ENCODE measurements at places on chromosomes 12 and 14.

GRCh38 chr14:94056579-94057308 is 24.3 kb downstream of the DDX24 start:
- peak; percentile 86 for DNase-seq
- peaks cover 80% of the 10 kb centered on the region for H3K36me3 ChIP-seq
- H3K27ac ChIP-seq: peak overlapping the region; percentile 73
- H3K4me3 ChIP-seq: peak overlapping the region; percentile 45
- peaks cover 53% of the 10 kb centered on the region for H3K4me1 ChIP-seq
- H3K27me3 ChIP-seq: no peaks in the 10 kb centered on the region

DNA sequence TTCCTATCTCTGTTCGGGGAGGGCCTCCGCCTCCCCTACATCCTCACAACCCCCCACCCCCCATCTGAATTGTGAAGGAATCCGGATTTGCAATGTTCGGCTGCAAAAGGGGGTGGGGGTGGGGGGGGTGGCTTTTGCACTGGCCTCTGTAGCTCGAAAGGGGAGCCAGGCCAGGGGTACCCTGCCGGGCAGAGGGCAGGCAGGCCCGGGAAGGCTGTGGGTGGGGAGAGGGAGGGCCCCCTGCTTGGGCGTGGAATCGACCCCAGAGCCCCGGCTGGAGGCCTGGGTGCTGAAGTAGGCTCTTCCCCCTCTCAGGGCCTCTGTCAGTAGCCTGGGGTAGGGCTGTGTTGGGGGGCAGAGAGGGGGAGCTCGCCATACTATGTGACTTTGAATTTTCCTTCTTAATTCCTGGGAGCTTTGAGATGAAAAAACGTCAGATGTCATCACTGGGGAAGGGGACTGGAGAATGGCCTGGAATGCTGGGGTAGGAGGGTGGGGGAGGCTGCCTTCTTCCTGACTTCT is 1.1 kb downstream of the LRP1 start:
- H3K4me1 ChIP-seq: peaks cover 8% of the 10 kb centered on the region
- H3K4me3 ChIP-seq: peak overlapping the region; percentile 68
- DNase-seq: no peak
- H3K27me3 ChIP-seq: peaks cover 53% of the 10 kb centered on the region

GRCh38 chr12:46267825-46268582 is 839 bp downstream of the SLC38A1 start:
- peak; percentile 81 for DNase-seq
- no peaks in the 10 kb centered on the region for H3K27me3 ChIP-seq
- H3K4me3 ChIP-seq: no peak overlapping the region
- H3K36me3 ChIP-seq: peaks cover 13% of the 10 kb centered on the region
- H3K27ac ChIP-seq: no peak overlapping the region
- H3K4me1 ChIP-seq: peaks cover 28% of the 10 kb centered on the region

GRCh38 chr14:106318700-106319099 is 792.3 kb downstream of the TMEM121 start:
- H3K36me3 ChIP-seq: no peaks in the 10 kb centered on the region
- H3K4me1 ChIP-seq: no peaks in the 10 kb centered on the region
- no peak overlapping the region for H3K27ac ChIP-seq
- peak; percentile 87 for DNase-seq
- H3K27me3 ChIP-seq: peaks cover 17% of the 10 kb centered on the region

DNA sequence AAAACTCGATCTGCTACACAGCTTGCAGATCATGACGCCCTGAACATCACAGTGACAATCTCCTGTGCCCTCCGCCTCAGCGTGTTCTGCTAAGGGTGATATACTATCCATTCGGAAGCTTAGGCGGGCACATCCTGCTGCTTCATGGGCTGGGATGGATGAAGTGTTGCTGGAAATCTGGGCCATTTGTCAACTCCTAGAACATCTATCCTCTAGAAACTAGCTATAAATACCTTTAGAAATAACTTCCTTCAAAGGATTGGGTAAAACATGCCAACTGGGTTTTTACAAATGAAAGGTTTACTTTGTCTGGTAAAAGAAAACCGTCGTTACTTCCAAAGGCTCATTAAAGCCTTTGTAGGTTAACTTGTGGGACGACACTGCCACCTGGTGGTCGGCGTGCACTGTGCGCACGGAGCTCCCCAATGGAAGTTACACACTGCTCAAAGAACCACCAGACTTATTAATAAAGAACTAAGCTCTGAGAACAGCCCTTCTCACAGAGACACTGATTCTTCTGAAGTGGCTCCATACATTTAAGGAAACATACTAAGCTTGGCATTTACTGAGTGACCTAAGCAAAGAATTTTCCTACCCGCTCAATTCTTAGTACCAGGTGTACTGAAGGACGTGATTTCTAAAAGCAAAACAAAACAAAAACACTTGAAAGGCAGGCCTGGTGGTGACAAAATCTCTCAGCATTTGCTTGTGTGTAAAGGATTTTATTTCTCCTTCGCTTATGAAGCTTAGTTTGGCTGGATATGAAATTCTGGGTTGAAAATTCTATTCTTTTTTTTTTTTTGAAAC is 21.6 kb upstream of the CACNA2D4 start:
- no peaks in the 10 kb centered on the region for H3K27me3 ChIP-seq
- no peak overlapping the region for H3K4me3 ChIP-seq
- peaks cover 17% of the 10 kb centered on the region for H3K36me3 ChIP-seq
- peaks cover 4% of the 10 kb centered on the region for H3K4me1 ChIP-seq
- peak; percentile 96 for DNase-seq

GRCh38 chr12:107557589-107558100 is 128.0 kb upstream of the PWP1 start:
- H3K27me3 ChIP-seq: no peaks in the 10 kb centered on the region
- DNase-seq: no peak
- H3K27ac ChIP-seq: no peak overlapping the region
- no peak overlapping the region for H3K4me3 ChIP-seq
- no peaks in the 10 kb centered on the region for H3K36me3 ChIP-seq
- H3K4me1 ChIP-seq: peaks cover 3% of the 10 kb centered on the region

DNA sequence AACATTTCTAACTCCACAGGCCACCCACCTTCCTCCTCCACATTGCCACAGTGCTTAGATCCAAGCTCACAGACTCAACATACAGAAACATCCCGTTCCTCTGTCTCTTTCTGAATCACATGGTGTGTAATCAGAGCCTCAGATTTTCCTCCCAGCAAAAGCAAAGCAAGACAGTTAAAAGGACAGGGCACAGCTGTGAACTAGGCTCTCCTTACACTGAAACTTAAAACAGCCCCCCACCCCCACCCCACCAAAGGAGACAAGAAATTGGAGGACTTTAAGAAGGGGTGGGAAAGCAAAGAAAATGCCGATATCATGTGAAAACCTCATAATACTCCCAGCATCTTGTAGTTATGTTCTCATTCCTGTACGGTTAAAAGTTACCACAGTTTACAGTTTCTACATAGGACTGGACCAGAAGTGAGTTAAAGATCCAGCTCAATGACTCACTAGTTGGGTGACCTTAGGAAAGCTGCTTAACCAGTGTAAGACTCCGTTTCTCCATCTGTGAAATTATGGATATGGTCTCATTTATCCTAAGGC is 4.8 kb downstream of the YBX3 start:
- DNase-seq: no peak
- no peak overlapping the region for H3K4me3 ChIP-seq
- peaks cover 48% of the 10 kb centered on the region for H3K36me3 ChIP-seq
- peak overlapping the region; percentile 27 for H3K27ac ChIP-seq
- H3K4me1 ChIP-seq: peaks cover 42% of the 10 kb centered on the region
- H3K27me3 ChIP-seq: peaks cover 2% of the 10 kb centered on the region

GRCh38 chr14:24775950-24776349 is 142.0 kb upstream of the GZMB start:
- no peaks in the 10 kb centered on the region for H3K4me1 ChIP-seq
- peaks cover 21% of the 10 kb centered on the region for H3K27me3 ChIP-seq
- no peak overlapping the region for H3K27ac ChIP-seq
- H3K4me3 ChIP-seq: no peak overlapping the region
- DNase-seq: no peak

- H3K27ac ChIP-seq: no peak overlapping the region
- no peaks in the 10 kb centered on the region for H3K4me1 ChIP-seq
- H3K27me3 ChIP-seq: no peaks in the 10 kb centered on the region
- H3K4me3 ChIP-seq: no peak overlapping the region
- no peaks in the 10 kb centered on the region for H3K36me3 ChIP-seq
Observed at GRCh38 chr12:44193281-44193680, 357.4 kb downstream of the TMEM117 start.
